Left lung (tissue), 14 donors: ENCODE measurements at places on chromosomes 13 and 19.

DNA sequence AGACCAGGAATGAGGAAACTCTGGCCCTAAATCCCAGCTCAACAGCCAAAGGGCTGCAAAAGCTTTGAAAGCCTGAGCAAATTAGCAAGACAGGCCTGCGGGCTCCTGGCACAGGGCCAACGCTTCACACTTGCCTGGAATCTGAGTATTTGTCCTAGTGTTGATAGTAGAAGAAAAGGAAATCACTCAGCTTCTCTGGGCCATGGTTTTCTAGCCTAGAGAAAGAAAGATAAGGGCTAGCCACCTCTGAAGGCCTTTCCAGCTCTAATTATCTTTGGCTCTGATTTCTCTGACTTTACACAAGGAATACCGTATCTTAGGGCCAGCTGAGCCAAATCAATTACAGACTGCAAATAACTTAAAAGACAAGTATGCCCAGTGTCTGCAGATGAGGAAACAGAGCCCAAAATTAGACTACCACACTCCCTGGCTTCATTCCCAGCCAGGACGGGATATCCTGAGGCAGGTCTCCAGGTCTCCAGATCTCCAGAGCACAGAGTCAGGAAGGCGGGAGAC, 69.6 kb downstream of the STK24 start:
- peak; percentile 58 for DNase-seq

- DNase-seq = no peak
Measured at GRCh38 chr13:95516021-95516420, 36.5 kb upstream of the CLDN10 start.

DNA sequence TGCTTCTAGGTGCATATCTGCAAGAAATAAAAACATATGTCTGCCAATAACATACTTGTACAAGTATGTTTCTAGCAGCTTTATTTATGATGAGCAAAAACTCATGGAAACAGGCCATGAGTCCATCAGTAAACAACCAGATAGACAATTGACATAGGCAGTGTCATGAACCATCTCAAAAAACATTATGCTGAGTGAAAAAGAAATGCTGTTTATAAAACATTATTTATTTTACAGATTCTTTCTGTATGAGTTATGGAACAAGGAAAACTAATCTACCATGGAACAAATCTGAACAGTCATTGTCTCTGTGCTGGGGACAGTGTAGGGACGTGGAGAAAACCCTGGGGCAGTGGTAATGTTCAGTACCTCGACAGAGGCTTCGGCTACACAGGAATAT, 283.9 kb downstream of the UQCRFS1 start:
- DNase-seq = no peak

GRCh38 chr19:1984357-1984756, 31.2 kb downstream of the BTBD2 start:
- DNase-seq = no peak

- DNase-seq = peak; percentile 35
Measured at GRCh38 chr19:28727480-28728159, 485.3 kb downstream of the UQCRFS1 start.

- DNase-seq = no peak
Measured at GRCh38 chr19:34669305-34669704, 7.7 kb downstream of the SCGB2B2 start.

DNA sequence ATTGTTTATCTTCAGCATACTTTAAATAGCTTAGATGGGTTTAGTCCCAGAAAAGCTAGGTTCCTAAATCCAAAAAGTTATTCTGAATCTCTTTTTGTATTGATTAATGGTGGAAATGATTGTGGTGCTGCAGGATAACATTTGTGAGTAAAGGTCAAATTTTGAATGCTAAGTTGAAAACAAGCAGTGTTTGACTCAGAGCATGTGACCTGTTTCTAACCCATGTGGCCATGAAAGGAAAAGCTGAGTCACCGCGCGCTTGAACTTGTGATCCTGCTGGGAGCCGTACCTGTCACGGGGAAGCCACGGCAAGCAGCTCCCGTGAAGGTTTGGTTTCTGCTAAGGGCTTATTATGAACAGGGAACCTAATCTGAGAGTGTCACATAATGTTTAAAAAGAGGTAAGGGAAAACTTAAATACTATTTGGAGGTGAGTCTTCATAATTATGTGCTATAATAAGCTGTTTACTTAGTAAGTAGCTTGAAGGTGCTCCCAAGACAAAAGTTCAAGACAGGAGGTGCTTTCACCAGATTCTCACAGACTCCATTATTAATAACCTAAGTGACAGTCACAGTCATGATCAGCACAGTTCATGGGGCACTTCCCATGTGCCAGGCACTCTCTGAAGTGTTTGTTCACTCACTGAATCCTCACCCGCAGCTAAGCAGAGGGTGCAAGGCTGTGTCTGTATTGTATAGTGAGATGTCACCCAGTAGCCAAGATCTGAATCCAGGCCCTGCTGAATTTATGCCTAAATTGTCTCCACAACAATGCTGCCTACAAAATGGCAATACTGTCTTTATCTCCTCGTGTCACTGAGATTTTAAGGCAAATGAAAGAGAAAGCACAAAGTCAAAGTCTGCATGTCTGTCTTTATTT, 286.5 kb downstream of the MYO16 start:
- DNase-seq = peak; percentile 53

DNA sequence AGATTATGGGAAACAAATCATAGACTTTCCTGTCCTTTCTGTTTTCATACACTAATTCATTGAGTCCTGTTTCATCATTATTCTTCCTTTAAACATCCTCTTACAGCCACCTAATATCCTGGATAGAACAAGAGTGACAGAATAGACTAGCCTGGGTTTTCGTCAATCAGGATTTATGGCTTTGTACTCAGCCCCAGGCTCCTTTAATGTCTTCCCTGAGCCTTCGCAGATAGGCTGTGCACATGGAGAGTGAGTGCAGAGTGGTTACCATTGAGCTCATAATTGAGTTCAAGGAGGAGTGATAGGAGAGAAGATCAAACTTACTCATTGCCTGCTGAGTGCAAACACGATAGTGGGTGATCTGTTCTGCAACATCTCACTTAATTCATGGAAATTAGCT, 304.9 kb downstream of the TDRD3 start:
- no peak for DNase-seq

GRCh38 chr19:57712222-57712621, 3.2 kb upstream of the ZNF154 start:
- no peak for DNase-seq
